Brain microvascular endothelial cell (primary cell): ENCODE measurements at places on chromosomes 6 and 20.

GRCh38 chr20:46416421-46416820 is 10.0 kb upstream of the ELMO2 start:
- DNase-seq = no peak

DNA sequence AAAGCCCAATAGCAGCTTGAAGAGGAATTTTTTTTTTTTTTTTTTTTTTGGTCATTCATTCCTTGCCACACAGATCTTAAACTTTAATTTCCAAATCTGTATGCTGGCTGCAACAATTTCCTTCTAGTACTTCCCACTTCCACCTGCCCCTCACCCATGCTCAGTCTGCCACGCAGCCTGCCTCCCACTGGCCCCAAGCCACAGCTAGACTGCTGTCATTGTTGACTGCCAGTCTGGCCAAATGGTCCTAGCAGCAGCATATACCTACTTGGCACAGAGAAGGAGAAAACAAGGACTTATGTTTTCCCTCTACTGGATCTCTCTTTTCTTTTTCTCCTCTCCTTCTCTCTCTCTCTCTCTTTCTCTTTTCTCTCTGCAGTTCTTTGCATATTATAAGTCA is 118.3 kb upstream of the HEY2 start:
- no peak for DNase-seq

GRCh38 chr6:151624071-151624470 is 130.3 kb downstream of the CCDC170 start:
- DNase-seq = no peak

DNA sequence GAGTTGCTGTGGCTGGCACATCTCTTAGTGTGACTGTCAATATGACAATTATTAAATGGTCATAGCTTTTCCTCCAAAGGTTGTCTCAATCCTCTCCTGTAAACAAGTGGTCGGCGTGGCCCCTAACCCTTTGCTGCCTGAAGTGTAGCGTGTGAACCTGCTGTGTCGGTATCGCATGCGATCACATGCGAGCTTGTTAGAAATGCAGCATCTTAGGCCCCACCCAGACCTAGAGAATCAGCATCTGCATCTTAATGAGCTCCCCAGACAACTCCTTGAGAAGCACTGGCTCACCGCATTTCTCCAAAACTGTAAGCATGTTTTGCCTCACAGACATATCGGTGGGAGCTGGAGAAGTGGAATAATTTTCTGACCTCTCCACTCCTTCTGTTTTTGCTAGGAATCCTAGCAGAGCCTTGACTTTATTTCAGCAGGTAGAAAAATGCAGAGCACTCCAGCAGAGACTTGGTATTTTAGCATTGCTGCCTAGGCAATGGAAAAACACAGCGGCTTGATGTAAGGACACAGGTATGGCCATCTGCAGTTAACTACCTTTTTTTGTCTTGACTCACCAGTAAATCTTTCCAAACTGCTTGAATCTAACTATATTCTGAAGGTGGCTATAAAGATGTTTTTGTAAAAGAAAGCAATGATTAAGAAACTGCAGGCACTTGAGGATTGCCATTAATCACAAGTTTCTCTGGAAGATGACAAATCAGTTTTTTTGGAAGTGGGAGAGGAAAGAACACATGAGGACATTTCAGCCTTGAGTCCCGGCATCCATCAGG is 67.6 kb downstream of the PSMG4 start:
- DNase-seq = no peak

DNA sequence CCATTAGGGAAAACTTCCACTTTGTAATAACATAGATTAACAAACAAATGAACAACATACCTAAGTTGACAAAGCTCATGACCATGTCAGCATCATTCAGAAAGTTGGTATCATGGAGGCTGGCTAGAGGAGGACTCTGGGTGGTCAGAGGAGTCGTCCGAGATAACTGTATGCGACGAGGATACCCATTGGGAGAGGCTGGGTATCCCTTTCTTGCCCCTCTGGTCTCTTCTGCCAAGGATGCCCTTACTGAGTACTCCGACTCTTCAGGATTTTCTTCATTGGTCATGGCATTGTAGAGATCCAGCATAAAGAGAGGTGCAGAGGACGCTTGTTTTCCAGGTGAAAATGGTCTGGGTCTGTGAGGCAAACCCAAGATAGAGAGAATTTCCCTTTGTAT is 1.1 kb downstream of the BMP5 start:
- DNase-seq = no peak

GRCh38 chr6:169798764-169799473 is 47.5 kb downstream of the ERMARD start:
- no peak for DNase-seq

- DNase-seq = no peak
Observed at GRCh38 chr20:59636766-59637370, 32.5 kb downstream of the PHACTR3 start.
